ENCODE measurements at places on chromosomes 12 and 14.
A peak's percentile ranks its signal among the peaks of the same experiment; 100 is the strongest.

DNA sequence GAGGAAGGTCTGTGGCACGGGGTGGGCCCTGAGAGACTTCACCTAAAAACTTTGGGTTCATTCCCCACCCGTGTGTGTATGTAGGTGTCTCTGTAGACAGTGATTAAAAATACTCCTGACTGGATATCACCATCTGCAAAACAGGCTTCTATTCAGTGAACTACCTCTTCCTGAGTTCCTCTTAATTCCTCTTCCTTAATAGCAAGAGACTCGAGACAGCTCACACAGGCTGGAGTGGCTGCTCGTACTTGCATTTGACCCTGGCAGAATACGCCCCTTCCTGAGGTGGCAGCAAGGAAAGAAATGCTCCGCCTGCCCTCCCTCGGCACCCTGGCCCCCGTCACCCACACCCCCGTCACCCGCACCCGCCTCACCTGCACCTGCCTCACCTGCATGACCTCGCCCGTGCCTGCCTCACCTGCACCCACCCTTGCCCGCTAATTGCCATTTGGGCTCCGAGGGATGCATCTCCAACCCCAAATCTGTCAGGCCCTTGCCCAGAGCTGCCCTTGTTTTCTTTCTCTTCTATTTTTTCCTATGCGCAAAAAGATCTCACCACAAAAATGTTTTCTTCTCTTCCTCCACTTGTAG is 90.0 kb downstream of the FBXL14 start:
- DNase-seq: no peak

DNA sequence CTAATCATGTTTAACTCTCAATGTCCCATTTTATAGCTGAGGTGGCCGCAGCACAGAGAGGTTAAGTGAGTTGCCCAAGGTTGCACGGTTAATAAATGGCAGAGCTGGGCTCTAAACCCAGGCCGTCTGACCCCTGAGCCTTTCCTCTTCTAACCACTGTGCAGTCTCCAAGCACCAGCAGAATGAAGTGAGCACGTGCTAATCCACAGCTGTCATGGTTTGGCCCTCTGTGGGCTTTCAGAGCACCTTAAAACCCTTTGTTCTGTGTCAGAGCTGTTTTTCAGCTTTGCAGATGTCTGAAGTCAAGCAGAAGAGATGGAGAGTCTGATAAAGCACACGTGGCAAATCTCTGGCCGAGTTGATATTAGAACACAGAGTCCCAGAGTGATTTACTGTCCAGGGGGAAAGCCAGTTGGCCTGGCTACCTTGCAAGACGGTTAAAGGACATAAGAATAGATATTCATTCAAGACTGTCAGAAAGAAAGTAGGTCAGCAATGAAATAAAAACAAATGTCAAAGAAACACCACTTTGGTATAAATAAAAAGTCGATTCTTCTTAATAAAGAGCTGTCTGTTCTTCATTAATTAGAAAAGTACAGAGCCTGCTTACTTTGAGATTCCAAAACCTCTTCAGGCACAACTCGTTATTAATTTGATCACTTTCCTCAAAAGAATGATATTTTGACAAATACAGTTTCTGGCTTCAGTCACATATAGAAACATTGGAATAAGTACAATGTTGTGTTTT is 107.3 kb downstream of the CRADD start:
- no peak for DNase-seq

DNA sequence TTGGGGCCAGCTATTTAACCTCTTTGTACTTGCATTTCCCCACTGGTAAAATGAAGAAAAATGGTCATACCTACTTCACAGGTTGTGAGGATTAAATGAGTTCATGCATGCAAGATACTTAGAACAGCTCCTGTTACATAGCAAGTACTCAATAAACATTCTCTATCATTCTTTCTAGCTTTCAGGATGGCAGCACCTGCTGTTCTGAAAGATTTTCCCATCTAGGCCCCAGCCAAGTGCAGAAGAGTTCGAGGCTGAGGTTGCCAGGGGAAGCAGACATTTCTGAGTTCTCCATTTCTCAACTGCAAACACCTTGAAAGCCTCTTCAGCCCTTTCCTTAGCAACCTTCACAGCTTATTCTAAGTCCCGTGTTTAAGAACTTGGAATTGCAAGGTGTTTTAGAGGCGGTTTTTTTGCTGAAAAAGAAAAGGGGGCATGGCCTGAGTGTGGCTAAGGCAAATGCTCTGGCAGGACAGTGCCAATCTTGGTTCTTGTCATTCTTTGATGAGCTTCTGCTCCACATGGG is 73.0 kb upstream of the PRMT8 start:
- no peak for DNase-seq

- DNase-seq: no peak
Measured at GRCh38 chr14:90857866-90858265, 41.6 kb upstream of the TTC7B start.

DNA sequence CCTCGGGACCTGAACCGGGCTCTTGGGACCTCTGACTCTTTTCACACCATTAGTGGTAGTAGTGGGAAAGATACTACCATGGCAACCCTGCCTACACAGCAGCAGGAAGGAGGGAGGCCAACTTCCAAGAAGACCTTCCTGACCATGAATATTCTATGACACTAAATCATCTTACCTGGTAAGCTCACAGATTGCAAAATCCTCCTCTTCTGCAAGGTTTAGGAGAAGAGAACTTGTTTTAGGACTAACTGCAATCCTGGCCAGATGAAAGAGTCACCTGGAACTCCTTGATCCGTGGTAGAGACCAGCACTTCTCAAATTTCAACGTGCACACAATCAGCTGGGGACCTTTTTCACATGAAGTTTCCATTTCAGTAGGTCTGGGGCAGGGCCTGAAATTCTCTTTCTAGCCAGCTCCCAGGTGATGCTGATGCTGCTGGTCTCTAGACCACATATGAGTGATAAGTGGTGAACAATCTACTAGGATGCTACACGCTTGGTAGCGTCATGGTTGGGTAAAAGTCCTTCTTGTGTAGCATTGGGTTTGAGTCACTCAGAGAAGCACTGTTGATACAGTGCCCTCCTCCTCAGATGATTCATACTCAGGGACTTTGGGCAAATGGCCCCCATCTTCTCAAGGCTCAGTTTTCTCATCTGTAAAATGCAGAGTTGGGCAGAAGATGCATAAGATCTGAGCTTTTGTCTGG is 35.6 kb upstream of the FICD start:
- DNase-seq: no peak

GRCh38 chr14:23355871-23356435 is 3.3 kb upstream of the SLC22A17 start:
- no peak for DNase-seq

- DNase-seq: peak; percentile 31
Measured at GRCh38 chr14:95935228-95935822, 58.7 kb downstream of the TUNAR start.

DNA sequence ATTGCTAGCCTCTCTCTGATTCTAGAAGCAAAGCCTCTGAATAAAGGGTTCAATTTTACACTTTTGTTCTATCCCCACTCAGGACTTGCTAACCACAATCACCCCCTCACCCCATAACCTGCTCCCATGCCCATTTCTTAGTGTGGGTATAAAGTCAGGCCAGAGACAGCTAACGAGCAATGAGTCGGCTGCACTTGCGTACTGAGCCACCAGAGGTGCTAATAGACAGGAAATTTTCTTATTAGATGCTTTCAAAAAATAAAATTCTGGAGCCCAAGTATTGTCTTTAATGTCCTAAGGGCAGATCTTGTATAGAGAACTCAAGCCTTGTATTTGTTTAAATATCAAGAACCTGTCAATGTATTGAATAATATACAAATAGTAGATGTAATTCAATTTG is 256.9 kb downstream of the SYT1 start:
- DNase-seq: no peak
